ENCODE measurements at places on chromosomes 3 and 15. TPM values are rescaled to one million over a fixed set of nuclear protein-coding genes. Genes with fewer than 3 reads are reported as not detected.

GRCh38 chr3:176623468-176624150 lies 573.7 kb downstream of the TBL1XR1 start:
- no peaks in the 10 kb centered on the region for H3K27me3 ChIP-seq
- DNase-seq, result no peak
- no peak overlapping the region for H3K27ac ChIP-seq
- no peaks in the 10 kb centered on the region for H3K36me3 ChIP-seq

The TMEM40 gene
- total RNA-seq, result not detected

The SLC25A20 gene
- total RNA-seq, result 9.1 TPM

The KLHL40 gene
- total RNA-seq, result not detected

The LINGO1 gene
- total RNA-seq, result 1.4 TPM

DNA sequence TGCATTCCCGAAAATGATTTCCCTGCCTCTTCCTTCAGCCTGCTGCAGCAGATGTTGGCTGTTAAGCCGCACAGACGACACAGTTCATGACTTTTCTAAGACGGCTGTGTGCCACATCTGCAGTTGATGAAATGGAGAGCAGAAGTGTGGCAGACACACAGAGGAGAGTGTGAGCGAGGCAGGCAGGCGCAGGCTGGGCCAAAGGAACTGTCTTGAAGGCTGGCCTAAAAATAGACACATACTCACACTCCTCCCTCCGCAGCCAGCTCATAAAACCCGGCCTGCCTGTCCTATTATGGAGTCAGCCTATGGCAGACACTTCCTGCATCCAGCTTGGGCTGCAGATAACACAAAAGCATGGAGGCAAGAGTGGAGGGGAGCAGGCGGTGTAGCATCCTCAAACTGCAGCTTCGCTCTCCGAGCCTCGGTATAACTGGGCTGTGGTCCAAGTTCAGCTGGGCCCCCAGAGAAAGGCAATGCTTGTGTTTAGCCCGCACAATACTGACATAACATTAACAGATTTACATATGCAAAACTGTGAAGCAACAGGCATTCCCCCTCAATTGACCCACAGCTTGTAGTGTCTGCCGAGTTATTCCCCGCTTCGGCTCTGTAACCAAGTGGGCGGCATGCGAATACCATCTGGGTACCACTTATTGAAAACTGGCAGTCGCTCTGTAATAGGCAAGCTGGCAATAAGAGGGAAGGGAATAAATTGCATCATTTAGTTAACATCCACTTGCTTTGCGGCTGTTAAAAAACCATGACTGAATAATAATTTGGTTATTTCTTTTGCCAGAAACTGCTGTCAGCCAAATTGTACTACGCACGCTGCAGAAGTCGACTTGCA lies 40.8 kb downstream of the FOXP1 start:
- H3K4me3 ChIP-seq, result no peak overlapping the region
- H3K27me3 ChIP-seq, result no peaks in the 10 kb centered on the region
- H3K27ac ChIP-seq, result no peak overlapping the region
- H3K4me1 ChIP-seq, result no peaks in the 10 kb centered on the region
- peak; percentile 46 for DNase-seq
- no peaks in the 10 kb centered on the region for H3K36me3 ChIP-seq

The GREM1 gene
- 0.24 TPM for total RNA-seq

The CCR8 gene
- total RNA-seq, result not detected
